ENCODE measurements at places on chromosomes 2 and 18.
A peak's percentile ranks its signal among the peaks of the same experiment; 100 is the strongest.

- peak; percentile 9 for DNase-seq
Measured at GRCh38 chr18:44130376-44130942, 550.2 kb upstream of the SETBP1 start.

DNA sequence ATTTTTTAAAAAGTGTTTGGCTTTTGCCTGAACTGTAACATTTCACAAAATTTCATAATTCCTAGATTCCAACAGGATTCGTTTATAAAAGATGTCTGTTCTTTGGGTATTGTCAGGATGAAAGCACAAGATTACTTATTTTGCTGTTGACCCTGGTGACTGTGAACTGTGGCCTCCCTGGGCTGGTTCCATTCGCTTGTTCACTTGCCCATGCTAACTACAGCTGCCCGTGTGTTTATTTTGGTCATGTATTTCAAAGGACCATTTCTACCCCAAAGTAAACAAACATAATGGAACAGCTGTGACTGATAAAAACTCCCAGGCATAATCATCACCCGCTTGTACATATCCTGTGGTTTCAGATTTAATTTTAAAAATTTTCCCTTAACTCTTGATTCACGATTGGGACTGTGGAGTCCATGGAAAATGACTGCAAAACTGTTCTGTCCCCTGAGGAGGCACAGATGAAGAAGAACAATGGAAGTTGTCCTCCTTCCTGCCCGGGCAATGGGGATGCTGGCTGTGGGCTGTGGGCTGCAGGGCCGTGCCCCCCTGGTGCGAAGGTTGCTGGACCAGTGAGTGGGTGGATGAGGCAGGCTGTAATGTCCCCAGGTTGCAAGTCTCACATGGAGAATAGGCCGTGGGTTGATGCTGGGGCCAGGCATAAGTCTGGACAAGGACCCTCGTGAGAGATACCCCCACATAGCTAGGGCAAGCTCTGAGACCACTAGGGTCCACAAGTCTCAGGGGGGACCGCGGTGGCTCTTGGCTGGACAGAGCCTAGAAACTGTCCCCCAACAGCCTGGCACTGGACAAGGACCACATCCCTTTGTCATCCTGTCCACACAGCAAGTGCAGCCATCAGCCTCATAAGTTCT, 28.9 kb upstream of the HDAC4 start:
- no peak for DNase-seq

DNA sequence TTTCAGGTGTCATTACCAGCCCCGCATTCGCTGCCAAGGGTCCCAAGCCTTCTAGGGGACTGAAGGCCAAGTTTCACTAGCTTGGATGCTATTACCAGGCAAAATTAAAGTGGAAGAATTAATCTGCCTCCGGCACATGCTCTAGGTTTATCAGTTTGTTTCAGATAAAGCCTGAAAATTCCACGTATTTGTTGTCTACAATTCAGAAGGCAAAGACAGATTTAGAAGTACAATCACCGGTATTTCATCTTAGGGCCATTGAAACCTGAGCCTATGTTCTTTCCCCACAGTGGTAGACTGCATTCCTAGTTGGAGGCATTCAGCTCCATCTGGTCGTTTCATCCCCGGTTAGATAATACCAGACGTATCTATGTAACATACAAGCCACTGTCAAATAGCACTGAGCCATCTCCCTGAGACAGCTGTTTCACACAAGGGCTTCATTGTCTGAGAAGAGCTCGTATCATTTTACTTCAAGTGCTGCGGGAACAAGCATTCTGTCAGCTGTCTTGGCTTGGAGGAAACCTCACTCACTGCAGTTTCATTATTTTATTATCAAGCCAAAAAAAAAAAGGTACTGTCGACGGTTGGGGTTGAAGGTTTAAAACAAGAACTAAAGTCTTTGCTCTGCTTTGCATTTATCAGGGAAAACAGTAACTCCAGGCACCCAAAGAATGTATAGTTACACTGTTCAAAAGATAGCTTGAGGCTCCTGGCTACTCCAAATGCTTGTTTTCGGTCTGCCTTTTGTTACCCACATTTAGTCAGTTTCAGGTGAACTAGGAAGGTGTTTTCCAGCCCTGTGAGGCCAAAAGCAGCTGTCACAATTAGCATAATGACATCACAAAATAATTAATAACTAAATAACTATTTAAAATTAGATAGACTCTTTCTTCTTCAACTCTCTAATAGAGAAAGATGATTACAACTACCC, 76.7 kb downstream of the TGIF1 start:
- DNase-seq: no peak

DNA sequence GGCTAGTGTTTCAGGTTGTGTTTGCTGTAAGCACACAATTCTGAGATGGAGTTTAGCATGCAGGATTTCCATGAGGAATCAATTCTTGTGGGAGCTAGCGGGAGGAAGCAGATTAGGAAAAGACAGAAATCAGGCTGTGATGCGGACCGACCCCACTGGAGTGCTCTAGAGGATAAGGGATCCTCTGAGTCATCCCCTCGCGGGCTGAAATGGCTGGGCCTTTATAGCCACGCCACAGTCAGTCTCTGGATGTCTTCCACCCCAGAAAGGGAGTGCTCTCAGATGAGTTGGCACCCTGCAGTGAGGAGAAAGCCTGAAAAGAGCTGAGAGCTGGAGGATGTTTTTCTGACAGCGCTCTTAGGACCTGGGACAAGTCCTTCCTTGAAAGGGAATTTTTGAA, 102.4 kb downstream of the GALNT3 start:
- DNase-seq: no peak

DNA sequence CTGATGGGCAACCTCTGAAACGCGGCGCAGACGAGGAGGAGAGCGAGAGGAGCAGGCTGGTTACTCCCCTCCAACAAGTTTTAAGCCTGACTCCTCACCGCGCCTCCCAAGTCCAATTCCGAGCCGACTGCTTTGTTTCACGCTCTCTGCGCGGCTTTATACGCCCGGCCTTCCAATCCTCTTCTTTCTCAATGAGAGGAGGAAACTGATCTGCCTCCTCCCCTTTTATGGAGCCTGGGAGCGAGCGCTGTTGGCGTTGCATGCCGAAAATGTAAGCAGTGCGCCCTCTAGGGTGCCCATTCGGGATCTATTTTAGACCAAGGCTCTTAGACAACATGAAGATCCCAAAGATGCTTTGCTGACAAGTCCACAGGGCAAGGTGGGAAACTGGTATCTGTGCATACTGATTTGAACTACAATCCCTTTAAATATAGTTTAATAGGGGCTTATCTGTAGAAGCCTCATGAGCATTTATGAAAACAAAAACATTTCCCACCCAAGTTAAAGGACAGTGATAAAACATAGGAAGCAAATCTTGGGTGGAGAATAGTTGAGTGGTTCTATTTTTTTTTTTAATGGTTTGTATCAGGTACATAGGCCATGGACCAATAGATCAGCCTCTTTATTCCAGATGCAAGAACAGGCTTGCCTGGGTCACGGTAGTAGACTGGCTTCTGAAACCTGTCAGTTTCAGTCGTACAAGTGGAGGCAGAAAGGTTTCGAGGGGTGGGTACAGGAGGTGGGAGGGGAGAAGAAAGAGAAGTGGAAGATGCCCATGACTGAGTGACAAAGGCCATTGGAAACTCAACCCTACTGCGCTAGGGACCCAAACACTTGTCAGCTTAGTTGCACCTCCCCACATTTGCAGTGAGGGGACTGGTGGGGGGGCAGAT, at the start of gene RND3:
Gene RND3, minus strand, starts transcription at position 131 of the 893 bp plus-strand sequence. CDS start 250 bp downstream, outside the sequence.
- DNase-seq: peak; percentile 88
